ENCODE measurements at places on chromosomes 2 and 18. TPM values are rescaled to one million over a fixed set of nuclear protein-coding genes. Genes with fewer than 3 reads are reported as not detected.

- no peak for DNase-seq
- H3K27me3 ChIP-seq: no peaks in the 10 kb centered on the region
- no peak overlapping the region for H3K4me3 ChIP-seq
- no peaks in the 10 kb centered on the region for H3K36me3 ChIP-seq
- H3K4me1 ChIP-seq: peaks cover 22% of the 10 kb centered on the region
- peak overlapping the region; percentile 30 for H3K27ac ChIP-seq
These were observed 3.5 kb downstream of the CWC22 start for GRCh38 chr2:180003559-180003958.

DNA sequence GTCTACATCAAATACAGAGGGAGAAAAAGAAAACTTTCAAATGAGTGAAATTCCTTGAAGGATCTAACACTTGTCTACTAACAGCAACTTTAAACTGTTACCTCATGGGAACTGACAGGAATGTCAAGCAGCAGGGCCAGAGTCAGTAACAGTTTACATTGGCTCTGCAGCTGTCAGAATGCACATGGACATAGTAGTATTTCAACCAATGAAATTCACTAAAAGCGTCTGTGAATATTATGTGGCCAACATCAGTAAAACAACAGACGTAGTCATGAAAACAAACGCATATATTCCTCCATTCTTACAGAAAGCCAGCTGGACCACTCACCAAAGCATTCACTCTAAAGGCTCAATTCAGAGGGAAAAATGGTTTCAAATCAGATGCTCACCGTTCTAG is 79.3 kb upstream of the RNU4ATAC start:
- H3K27ac ChIP-seq: no peak overlapping the region
- no peaks in the 10 kb centered on the region for H3K4me1 ChIP-seq
- no peaks in the 10 kb centered on the region for H3K27me3 ChIP-seq
- no peak for DNase-seq
- peaks cover 45% of the 10 kb centered on the region for H3K36me3 ChIP-seq
- H3K4me3 ChIP-seq: no peak overlapping the region

DNA sequence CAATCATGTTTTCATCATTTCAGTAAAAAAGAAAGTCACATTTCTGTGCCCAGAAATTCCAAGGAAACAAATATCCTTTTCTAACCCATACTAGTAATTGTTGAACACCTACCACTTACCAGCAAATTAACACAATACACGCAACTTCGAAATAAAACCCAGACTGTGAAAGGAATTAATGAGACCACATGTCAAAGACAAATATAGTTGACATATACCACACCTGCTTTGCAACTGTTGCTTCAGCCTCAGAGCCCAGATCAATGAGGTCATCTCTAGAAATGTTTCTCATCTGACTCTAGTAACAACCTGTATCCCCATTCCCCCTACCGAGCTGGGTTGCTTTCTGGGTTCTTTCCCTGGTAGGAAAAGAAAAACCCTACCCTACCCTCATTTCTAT is 52.6 kb downstream of the TRIP12 start:
- H3K4me3 ChIP-seq: no peak overlapping the region
- no peaks in the 10 kb centered on the region for H3K4me1 ChIP-seq
- H3K36me3 ChIP-seq: no peaks in the 10 kb centered on the region
- no peak overlapping the region for H3K27ac ChIP-seq
- H3K27me3 ChIP-seq: no peaks in the 10 kb centered on the region

The CTLA4 gene
- polyA plus RNA-seq: 0.22 TPM

- no peak overlapping the region for H3K27ac ChIP-seq
- DNase-seq: peak; percentile 91
- no peaks in the 10 kb centered on the region for H3K27me3 ChIP-seq
These were observed 889.1 kb upstream of the GCFC2 start for GRCh38 chr2:76599732-76600368.

The CIB4 gene
- not detected for polyA plus RNA-seq
